ENCODE measurements at places on chromosomes 2 and 18.

DNA sequence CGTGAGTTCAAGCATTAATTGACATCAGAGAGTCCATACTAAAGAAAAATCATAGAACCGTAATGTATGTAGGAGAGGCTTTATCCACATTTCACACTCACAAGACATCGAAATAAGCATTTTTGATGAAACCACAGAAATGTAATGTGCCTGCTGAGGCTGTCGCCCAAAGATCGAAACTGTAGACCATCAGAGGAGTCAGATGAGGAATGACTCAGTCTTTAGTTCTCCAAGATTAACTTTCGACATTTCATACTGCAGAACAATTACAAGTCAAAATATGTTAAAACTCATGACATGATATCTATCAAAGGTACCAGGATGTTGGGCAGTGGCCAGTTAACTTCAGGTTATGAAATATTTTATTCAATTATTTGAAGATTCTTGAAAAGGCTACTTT is 79.6 kb downstream of the RAB31 start:
- peaks cover 30% of the 10 kb centered on the region for H3K36me3 ChIP-seq
- H3K4me3 ChIP-seq: no peak overlapping the region
- peaks cover 4% of the 10 kb centered on the region for H3K4me1 ChIP-seq

GRCh38 chr2:23137166-23137565 is 247.8 kb upstream of the KLHL29 start:
- peaks cover 5% of the 10 kb centered on the region for H3K27me3 ChIP-seq
- no peak for DNase-seq
- no peak overlapping the region for H3K27ac ChIP-seq
- H3K36me3 ChIP-seq: no peaks in the 10 kb centered on the region
- no peak overlapping the region for H3K4me3 ChIP-seq
- H3K4me1 ChIP-seq: no peaks in the 10 kb centered on the region

DNA sequence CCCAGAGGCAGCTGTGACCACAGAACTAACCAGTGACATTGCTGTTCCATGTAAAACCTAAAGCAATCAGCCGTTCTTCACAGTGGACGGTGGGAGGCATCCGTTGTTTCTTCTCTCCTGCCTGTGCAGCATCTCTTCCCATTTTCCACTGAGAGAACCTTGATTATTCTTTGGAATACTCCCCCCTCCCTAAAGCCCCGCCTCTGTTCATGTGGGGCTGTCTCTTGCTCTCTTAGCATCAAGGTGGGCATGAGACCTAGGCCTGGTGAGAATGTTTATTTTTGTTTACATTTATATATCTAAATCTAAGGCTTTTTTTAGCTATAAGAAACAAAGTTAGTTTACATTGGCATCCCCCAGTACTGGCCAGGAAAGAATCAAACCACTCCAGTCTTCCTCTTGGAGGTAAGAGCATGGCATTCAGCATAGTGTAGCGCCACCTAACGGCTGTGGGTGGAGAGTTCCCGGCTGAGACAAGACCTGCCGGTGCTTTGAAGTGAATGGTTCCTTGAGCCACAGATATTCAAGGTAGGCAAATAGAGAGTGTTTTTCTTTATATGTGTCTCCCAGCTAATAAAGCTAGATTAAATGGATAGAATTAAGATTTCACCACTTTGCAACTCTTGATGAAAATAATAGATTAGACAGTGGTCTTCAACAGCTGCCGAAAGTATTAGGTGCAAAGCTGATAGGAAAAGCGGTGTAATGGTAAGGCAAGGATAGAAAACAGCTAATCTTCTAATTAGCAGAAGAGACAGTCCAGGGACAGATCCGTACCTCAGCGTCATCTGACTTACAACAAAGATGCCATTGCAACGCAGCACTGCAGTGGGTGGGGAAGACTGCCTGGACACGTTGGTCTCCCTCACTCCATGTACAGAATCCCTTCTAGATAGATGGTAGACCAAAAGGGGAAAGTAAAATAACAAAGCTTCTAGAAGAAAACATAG is 219.6 kb upstream of the RAB12 start:
- no peak overlapping the region for H3K4me3 ChIP-seq
- H3K4me1 ChIP-seq: no peaks in the 10 kb centered on the region

DNA sequence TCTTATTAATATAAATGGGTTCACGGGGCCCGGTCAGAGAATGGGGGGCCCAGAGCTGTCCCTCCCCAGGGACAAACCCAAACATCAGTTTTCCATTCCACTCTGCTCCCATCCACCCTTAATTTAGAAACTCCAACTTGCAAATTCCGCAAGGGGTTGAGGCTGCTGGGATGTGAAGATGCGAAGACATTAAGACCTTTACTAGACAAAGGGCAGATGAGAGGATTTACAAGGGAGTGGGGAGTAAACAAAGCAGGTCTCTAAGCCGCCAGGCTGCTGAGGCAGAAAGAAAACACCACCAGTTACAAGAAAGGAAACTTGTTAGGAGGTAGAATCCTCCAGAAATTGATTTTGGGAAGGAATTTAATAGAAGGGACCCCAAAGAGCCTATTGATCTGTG is 33.1 kb downstream of the MARCO start:
- no peak for DNase-seq
- H3K27me3 ChIP-seq: peaks cover 16% of the 10 kb centered on the region
- H3K4me3 ChIP-seq: no peak overlapping the region
- no peaks in the 10 kb centered on the region for H3K4me1 ChIP-seq

DNA sequence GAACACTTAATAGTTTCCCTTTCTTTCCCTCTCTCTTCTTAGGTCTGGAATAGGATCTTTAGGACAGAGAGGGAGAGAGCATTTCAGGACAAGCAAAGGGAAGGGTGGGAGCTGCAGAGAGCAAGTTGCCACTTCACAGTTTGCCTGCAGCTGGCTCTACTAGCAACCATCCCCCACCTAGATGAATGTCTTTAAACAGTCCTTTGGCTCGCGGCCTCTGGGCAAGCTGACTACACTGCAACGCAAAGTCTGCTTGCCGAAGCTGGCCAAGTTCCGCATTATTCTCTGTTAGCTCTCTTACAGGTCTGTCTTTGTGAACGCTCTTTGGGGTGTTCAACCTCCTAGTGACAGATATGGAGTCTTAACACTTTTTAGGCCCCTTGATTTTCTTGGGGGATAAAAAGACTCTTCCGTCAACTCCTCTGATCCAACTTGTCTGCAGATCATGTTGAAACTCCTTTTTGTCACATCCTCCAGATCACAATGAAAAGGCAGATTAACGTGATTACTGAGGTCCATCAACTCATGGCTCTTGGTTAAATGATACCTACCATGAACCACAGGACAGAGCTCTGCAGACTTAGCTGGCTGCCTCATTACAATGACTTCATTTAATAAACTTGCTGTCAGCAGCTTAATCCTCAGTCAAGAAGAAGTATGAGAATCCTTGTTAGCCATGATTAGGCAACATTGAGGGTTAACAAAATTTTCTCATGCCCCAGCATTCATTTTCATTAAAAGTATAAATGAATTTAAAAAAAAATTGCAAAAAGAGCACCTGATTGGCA is 74.6 kb downstream of the SLC4A3 start:
- H3K27ac ChIP-seq: no peak overlapping the region
- H3K27me3 ChIP-seq: peaks cover 16% of the 10 kb centered on the region

DNA sequence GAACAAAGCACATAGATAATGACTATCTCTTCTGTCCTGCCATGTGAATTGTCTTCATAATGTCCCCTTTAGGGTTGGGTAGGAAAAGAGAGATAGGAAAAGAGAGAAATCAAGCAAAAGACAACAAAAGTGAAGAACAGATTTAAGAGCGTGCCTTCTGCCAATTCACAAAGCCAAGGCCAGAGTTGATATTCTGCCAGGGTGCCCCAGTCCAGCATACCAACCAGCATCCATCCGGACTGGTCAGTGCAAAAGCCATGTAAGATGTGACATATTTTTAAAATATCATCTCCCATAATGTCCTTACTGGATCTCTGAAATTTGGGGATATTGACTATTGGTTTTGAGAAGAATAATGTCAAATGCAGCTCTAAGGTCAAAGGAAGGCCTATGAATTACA is 35.7 kb upstream of the KLF7 start:
- DNase-seq: no peak
- H3K27ac ChIP-seq: no peak overlapping the region
- H3K4me3 ChIP-seq: no peak overlapping the region
- no peaks in the 10 kb centered on the region for H3K4me1 ChIP-seq

DNA sequence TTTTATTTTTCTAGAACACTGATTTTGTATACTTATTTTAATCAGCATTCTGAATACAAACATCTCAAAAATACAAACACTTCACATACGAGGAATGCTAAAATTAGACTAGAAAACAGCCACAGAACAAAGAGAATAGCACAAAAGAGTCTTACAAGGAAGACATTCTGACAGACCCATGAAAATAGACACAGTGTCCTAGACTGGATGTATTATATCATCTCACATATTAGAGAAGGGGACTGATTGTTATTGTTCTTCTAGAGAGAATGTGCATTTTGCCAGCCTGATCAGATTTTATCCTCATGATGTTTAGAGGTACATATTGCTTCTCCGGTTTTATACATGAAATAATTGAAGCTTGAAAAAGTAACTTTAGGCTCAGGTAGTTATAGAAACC is 357.9 kb downstream of the DPP10 start:
- H3K4me3 ChIP-seq: no peak overlapping the region
- no peaks in the 10 kb centered on the region for H3K4me1 ChIP-seq
- H3K27ac ChIP-seq: no peak overlapping the region
- DNase-seq: no peak
- no peaks in the 10 kb centered on the region for H3K36me3 ChIP-seq

- H3K36me3 ChIP-seq: no peaks in the 10 kb centered on the region
- H3K4me3 ChIP-seq: no peak overlapping the region
- no peaks in the 10 kb centered on the region for H3K27me3 ChIP-seq
- no peak overlapping the region for H3K27ac ChIP-seq
Observed at GRCh38 chr18:9437021-9437437, 38.3 kb upstream of the RALBP1 start.

- no peak overlapping the region for H3K27ac ChIP-seq
- no peak overlapping the region for H3K4me3 ChIP-seq
Observed at GRCh38 chr18:12046751-12047335, 46.8 kb upstream of the ANKRD62 start.

- no peak overlapping the region for H3K4me3 ChIP-seq
- no peaks in the 10 kb centered on the region for H3K27me3 ChIP-seq
- peaks cover 53% of the 10 kb centered on the region for H3K36me3 ChIP-seq
- DNase-seq: no peak
- peak overlapping the region; percentile 62 for H3K27ac ChIP-seq
Observed at GRCh38 chr2:86477349-86477748, 36.2 kb downstream of the KDM3A start.

GRCh38 chr18:57443247-57443646 is 8.1 kb downstream of the ONECUT2 start:
- peaks cover 30% of the 10 kb centered on the region for H3K27me3 ChIP-seq
- H3K4me1 ChIP-seq: peaks cover 8% of the 10 kb centered on the region
- H3K4me3 ChIP-seq: no peak overlapping the region
- DNase-seq: no peak

- H3K36me3 ChIP-seq: peaks cover 31% of the 10 kb centered on the region
- peaks cover 31% of the 10 kb centered on the region for H3K4me1 ChIP-seq
- H3K27me3 ChIP-seq: no peaks in the 10 kb centered on the region
- peak overlapping the region; percentile 76 for H3K4me3 ChIP-seq
- H3K27ac ChIP-seq: peak overlapping the region; percentile 85
- DNase-seq: peak; percentile 52
Observed at GRCh38 chr2:230202430-230203109, 17.2 kb downstream of the SP110 start.

Data from memory B cell (primary cell).